ENCODE measurements at places on chromosomes 2 and 18. TPM values are rescaled to one million over a fixed set of nuclear protein-coding genes. Genes with fewer than 3 reads are reported as not detected.
A peak's percentile ranks its signal among the peaks of the same experiment; 100 is the strongest.

The ITPRIPL1 gene
- 1.3 TPM for total RNA-seq

The UCN gene
- total RNA-seq = 1.5 TPM

The CRYGD gene
- not detected for total RNA-seq

The NCOA1 gene
- 38.2 TPM for total RNA-seq

The RPRM gene
- not detected for total RNA-seq

The CHST9 gene
- 0.12 TPM for total RNA-seq

The SLC19A3 gene
- total RNA-seq = 6.2 TPM

The C1QL2 gene
- total RNA-seq = not detected

The SLC11A1 gene
- total RNA-seq = 194 TPM

DNA sequence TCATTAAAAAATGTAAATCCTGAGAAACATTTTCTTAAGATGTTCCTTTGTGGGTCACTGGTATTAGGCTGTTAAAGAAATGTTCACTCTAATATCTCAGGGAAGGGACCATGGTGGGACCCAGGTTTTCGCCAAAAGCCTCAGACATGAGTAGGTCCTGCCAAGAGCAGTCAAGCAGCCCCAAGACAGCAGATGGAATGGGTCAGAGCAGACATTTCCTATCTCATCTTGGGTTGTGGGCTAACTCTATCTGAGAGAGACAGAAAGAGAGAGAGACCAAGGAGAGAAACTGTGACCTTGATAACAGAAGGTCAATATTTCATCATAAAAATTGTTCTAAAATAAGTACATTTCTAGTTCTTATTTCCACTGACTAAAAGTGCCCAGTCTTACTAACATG, 661.7 kb downstream of the TSN start:
- no peaks in the 10 kb centered on the region for H3K27me3 ChIP-seq
- no peak for DNase-seq
- no peak overlapping the region for H3K27ac ChIP-seq

DNA sequence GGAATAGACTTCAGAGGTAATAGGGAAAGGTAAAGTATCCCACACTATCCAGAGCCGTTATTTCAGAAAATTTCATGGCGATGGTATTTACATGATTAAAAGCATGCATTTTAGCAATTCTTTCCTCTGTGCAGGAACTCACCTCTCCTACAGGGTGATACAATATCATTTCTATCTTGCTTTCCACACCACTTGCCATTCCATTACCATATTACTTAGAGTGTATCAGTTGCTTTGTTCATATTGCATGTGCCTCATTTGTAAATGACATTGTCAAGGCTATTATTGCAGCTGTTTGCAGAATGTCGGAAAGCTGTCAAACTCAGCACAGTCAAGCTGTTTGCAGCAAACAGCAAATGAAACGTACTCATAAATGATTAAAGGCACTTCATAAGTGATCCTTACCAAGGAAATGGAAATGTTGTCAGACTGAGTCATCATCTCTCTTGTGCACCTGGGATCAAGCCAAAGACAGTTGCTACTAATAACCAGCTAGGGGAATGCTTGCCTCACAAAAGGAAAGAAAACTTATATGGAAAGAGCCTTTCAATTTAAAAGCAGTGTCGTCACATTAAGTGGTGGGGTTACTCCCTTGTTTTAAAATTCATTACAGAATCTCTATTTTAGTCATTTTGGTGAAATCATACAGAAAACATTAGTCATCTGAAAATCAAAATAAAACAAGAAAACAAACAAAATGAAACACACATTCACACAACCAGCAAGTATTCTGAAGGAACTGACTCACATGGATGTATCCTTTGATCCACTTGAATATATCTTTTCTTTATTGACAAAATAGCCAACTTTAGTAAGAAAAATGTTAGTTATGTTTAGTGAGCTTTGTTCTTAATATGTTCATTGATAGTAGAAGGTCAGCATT, 1064.1 kb upstream of the CNTNAP5 start:
- H3K4me1 ChIP-seq = no peaks in the 10 kb centered on the region
- H3K4me3 ChIP-seq = no peak overlapping the region
- no peak overlapping the region for H3K27ac ChIP-seq
- no peaks in the 10 kb centered on the region for H3K36me3 ChIP-seq
- H3K27me3 ChIP-seq = no peaks in the 10 kb centered on the region

DNA sequence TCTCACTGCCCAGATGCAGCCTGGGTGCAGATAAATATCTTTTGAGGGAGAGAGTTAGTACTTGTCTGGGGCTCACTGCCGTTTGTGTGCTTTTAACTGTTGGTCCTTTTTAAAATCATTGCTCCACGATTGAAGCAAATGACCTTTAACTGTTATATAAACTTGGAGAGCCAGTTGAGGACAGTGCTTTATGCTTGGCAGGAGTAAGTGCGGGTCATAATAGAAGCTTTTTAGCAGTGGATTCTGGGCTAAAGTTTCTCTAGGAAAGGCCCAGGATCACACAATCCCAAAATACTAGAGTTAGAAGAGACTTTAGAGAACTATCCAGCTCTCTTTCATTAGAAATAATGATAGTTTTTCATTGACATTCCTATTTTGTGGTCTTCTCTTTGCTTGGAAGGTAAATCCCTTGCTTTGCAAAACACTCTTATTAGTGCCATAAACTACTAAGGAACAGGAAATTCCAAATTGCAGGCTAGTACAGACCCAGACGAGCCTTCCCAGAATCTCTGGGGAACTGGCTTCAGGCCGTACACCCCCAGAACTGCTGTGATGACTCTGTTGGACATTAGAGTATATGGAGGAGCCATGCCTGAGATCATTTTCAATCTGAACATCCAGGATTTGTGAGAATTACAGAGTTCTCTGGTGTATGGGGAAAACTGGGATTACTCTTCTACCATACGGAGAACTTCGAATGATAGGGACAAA, 19.1 kb downstream of the LIMS1 start:
- no peaks in the 10 kb centered on the region for H3K36me3 ChIP-seq
- no peaks in the 10 kb centered on the region for H3K4me1 ChIP-seq
- DNase-seq = no peak
- no peak overlapping the region for H3K4me3 ChIP-seq
- H3K27ac ChIP-seq = peak overlapping the region; percentile 33

DNA sequence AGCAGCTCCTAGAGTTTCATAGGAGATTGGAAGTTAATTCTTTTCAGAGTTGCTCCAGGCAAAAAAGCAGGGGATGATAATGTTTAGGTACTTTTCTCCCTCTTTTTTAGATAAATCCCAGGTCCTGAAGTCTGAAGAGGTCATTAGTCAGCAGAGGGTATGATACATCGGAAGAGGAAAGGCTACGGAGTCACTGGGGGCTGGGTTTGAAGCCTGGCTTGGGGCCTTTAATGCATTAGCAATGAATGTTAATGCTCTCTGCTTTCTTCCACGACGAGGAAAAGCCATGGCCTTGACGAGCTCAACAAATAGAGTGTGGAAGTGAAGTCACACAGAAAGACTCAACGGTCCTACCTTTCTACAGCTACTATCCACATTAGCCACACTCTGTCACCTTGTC, 235.1 kb downstream of the NCKAP5 start:
- H3K4me3 ChIP-seq = no peak overlapping the region
- no peaks in the 10 kb centered on the region for H3K36me3 ChIP-seq
- no peak for DNase-seq

DNA sequence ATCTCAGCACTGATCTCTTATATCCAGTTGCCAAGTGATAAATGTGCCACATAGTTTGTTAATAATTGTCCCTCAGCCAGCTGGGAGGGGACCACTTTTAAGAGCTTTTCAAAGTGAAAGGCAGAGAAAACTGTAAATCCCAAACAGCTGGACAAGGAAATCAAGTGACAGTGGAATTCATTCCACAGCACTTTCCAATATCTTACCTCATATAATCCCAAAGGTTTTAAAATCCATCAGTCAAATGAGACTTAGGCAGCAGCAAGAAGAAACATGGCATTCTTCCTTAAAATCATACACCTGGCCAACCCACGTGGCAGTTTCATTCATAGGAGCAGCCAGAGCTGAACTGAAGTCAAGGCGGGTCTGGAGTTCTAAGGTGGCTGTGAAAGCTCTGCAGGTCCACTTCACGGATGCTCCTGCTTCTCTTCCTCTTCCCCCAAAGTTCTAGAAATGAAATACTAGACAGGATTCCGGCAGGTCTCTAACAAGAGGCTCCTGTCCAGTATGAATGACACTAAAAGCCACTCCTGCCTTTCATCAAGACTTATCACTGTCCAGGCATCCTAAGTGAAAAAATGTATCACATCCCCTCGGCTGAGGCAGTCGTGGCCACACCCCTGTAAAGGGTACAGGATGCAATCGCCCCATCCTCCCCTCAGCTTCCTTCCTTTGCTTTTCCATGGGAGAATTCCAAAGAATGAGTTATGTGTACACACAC, 190.4 kb upstream of the STK17B start:
- no peaks in the 10 kb centered on the region for H3K36me3 ChIP-seq
- H3K4me3 ChIP-seq = no peak overlapping the region
- H3K27me3 ChIP-seq = no peaks in the 10 kb centered on the region
- no peaks in the 10 kb centered on the region for H3K4me1 ChIP-seq
- no peak for DNase-seq
- H3K27ac ChIP-seq = peak overlapping the region; percentile 42

DNA sequence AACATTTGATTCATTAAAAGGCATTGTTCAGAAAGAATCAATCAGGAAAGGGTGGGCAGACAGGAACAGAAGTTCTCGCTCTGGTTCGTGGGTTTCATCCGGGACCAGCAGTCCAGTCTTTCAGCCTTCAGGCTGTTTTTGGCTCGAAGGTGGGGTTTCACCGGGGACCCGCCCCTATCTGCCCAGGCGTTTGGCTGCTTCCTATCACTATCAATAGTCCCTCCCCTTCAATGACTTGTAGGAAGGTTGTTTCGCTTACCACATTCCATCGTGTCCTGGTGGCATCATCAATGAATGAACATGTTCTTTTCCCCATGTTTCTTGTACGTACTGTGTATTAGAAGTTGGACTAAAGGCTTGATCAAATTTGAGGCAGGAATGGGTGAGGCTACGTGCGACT, 130.3 kb downstream of the NEDD4L start:
- no peak overlapping the region for H3K27ac ChIP-seq
- H3K4me3 ChIP-seq = no peak overlapping the region
- H3K27me3 ChIP-seq = no peaks in the 10 kb centered on the region
- peaks cover 9% of the 10 kb centered on the region for H3K4me1 ChIP-seq
- no peaks in the 10 kb centered on the region for H3K36me3 ChIP-seq

DNA sequence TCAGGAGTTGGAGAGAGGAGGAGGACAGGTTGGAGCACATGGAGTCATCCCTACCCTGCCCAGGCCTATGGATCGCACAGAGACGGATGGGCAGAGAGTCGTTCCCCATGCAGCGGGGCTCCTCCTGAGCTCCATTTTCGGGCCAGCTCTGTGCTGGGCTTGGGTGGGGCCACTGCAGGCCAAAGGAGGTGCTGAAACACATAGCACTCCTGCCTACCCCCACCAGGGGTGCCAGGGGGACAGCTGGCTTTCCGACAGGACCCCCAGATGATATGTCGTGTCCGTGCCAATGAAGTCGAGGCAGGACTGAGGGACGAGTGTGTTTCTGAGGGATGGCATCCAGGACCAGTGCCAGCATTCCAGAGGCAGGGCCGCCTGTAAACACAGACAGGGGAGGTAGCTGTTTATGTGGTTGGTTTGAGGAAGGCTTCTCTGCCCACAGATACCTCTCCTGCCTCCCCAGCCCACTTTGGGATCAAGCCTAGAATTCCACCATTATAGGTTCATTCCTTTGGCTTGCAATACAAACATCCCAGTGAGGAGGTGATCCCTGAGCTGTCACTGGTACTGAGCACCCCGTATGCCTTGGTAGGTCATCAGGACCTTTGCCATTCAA, 116.6 kb downstream of the GLI2 start:
- H3K27ac ChIP-seq = no peak overlapping the region
- no peak overlapping the region for H3K4me3 ChIP-seq
- H3K36me3 ChIP-seq = no peaks in the 10 kb centered on the region

GRCh38 chr2:229578052-229578846, 136.1 kb downstream of the DNER start:
- H3K4me3 ChIP-seq = no peak overlapping the region
- H3K36me3 ChIP-seq = no peaks in the 10 kb centered on the region
- H3K27ac ChIP-seq = no peak overlapping the region
- no peaks in the 10 kb centered on the region for H3K4me1 ChIP-seq
- no peaks in the 10 kb centered on the region for H3K27me3 ChIP-seq

DNA sequence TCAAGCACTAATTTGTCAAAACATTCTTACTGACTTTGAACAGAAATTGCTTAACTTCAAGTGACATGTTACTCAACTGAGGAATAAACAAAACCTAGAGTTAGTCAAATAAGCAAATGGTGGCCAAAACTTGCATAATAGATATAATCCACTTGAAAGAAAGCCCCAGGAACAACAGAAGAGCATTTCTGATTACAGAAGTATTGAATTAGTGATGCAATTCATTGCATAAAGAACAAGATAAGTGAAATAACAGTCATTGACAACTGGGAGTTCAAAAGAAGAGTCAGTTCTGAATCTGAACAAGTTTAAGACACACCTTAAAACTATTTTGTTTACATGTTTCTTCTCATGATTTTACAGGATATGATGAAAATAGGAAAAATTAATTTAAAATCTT, 30.8 kb downstream of the COBLL1 start:
- no peaks in the 10 kb centered on the region for H3K4me1 ChIP-seq
- H3K4me3 ChIP-seq = no peak overlapping the region
- no peak overlapping the region for H3K27ac ChIP-seq

- H3K36me3 ChIP-seq = no peaks in the 10 kb centered on the region
- H3K27ac ChIP-seq = no peak overlapping the region
- H3K27me3 ChIP-seq = no peaks in the 10 kb centered on the region
- H3K4me1 ChIP-seq = no peaks in the 10 kb centered on the region
- DNase-seq = no peak
These were observed 56.1 kb upstream of the FHL2 start for GRCh38 chr2:105454801-105455485.

Data from left lung (tissue), 14 donors.